SW 1271 (cell line): ENCODE measurements at places on chromosomes 6 and 20.

DNA sequence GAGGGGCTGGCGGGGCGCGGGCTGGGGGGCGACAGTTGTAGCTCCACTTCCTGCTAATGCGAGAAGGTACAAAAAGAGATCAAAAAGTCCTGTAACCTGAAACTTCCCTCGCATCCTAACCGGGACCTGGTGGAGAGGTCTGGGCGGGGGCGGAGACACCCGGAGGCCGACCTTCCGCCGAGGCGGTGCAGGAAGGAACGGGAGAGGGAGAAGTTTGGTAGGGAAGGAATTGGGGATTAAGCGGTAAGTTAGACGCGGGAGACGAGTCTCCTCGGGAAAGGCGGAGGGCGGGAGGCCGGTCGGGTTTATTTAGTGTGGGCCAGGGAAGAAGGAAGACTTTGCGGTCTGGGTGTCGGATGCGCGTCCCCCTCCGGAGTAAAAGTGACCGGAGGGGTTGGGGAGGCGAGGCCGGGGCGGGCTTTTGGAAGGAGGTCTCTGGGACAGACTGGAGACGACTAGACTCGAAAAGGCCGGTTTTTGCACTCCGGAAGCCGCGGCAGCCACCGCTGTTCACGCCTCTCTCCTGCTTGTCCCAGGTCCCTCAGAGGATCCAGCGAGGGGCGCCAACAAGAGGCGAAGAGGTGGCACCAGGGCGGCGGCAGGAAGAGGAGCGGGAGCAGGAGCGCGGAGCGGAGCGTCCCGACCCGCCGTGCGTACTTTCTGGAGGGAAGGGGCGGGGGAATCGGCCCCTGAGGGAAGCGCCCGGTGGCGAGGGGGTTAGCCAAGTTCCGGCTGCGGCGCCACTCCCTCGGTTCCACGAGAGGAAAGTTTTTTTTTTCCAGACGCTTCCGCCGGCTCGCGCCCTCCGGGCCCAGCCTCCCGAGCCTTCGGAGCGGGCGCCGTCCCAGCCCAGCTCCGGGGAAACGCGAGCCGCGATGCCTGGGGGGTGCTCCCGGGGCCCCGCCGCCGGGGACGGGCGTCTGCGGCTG lies 734 bp downstream of the TPBG start:
- DNase-seq, result peak; percentile 73

- no peak for DNase-seq
Measured at GRCh38 chr6:38164131-38164481, 344.6 kb downstream of the ZFAND3 start.

GRCh38 chr20:48375804-48376203 lies 452.0 kb downstream of the PREX1 start:
- DNase-seq, result no peak

- DNase-seq, result no peak
Measured at GRCh38 chr20:25352746-25353145, 37.9 kb downstream of the ABHD12 start.

DNA sequence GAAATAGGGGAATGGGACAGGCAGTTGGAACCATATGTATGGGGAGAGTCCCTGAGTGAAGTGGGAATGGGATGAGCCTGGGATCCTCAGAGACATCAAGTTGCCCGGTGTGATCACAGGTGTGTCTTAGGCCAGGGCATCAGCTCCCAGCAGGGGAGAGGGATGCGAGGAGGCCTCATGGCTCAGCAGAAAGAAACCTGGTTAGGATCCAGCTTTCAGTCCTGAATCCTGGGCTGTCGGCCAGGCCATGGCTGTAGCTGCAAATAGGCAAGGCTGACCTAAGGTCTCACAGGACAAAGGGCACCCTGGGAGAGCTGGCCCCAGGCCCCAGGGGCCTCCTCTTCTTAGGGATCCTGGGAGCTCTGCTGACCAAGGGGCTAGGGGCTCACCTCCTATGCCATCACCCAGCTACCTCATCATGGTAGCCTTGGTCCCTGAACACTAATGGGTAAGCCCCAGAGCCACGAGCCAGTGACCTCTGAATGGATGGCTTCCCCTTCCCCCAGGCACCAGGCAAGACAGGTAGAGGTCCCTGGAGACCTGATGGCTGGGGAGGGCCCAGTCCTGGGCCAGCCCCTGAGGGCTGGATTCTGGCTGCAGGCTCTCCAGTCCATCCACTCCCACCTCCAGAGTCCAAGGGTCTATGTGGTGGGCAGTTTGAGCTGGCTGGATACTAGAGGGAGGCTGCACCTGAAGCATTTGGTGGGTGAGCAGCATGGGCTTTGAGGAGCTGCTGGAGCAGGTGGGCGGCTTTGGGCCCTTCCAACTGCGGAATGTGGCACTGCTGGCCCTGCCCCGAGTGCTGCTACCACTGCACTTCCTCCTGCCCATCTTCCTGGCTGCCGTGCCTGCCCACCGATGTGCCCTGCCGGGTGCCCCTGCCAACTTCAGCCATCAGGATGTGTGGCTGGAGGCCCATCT lies at the start of gene SLC22A7:
Gene SLC22A7 (plus strand): TSS at position 617 of the 921 bp plus-strand sequence. CDS start 99 bp downstream, at position 716.
- DNase-seq, result no peak

- no peak for DNase-seq
Measured at GRCh38 chr6:111683749-111684267, 78.1 kb upstream of the TRAF3IP2 start.

- no peak for DNase-seq
Measured at GRCh38 chr6:116066789-116067188, 6.1 kb upstream of the FRK start.

DNA sequence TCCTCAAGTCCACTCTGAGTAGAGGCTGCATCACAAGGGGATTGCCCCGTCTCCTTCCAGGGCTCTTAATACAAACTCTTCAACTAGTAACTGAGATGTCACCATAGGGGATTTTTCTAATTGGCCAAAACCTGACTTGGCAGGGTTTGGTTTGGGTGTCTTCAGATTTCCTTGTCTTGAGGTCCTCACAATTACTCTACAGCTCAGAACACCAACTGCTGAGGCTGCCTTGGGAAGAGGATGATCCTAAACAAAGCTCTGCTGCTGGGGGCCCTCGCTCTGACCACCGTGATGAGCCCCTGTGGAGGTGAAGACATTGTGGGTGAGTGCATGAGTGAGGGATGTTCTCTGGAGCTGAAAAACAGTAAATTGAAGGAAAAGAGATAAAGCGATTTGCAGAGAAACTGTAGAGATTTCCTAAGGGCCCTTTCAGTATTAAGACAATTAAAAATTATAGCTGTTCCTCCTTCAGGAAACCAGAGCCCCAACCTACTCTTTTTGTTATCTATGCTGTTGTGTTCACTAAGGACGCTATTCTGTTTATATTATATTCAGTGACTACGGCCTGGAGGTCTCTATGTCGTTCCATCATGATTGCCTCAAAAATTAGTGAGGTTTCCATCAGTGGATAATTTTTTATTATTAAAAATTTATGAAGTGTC lies at the start of gene HLA-DQA1:
Gene HLA-DQA1 (plus strand): TSS at position 188 of the 662 bp plus-strand sequence. CDS start 53 bp downstream, at position 241.
- no peak for DNase-seq

DNA sequence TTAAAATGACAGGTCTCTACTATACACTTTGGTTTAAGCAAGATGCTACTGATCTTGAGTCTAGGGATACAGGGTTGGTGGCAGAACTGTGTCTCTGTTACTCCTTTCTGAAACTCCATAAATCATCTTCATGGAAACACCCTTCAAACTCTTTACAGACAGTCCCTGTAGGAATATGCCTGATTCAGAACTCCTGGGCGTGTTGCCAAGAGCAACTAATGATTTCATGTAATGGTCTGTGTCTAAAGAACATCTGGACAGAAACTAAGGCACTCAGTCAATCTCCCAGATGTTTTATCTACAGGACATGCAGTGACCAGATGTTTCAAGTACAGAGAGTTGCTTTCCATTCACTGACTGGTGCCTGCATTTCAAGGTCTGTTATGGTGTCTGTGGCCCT lies 464.4 kb upstream of the CHD6 start:
- DNase-seq, result no peak

DNA sequence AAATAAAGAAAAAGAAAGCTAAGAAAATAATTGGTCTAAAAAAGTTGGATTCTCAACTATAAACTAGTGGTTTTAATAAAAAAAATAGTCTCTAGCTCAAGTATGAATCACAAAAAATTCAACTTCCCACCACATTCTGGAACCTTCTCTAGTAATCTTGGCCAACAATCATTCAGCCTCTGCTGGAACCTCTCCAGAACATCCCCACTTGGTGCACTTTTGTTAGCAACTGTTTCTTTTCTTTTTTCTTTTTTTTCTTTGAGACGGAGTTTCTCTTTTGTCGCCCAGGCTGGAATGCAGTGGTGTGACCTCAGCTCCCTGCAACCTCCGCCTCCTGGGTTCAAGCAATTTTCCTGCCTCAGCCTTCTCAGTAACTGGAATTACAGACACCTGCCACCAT lies 35.7 kb downstream of the TXLNB start:
- no peak for DNase-seq

DNA sequence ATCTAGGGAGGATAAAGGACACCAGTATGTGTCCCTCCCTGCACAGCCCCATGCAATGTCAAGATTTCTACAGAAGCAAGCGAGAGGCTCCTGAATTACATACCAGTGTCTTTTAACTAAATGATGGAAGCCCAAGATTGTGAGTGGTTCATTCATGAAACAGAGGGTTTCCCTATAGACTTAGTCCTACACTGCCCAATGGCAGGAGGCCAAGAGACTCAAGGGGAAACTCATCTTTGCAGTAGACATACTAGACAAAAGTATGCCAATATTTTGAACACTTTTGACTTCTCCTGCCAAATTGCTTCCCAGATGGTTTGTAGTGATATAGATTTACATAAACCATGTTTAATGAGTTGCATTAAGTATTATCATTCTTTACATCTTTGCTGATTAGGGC lies 557.2 kb upstream of the JAG1 start:
- no peak for DNase-seq

DNA sequence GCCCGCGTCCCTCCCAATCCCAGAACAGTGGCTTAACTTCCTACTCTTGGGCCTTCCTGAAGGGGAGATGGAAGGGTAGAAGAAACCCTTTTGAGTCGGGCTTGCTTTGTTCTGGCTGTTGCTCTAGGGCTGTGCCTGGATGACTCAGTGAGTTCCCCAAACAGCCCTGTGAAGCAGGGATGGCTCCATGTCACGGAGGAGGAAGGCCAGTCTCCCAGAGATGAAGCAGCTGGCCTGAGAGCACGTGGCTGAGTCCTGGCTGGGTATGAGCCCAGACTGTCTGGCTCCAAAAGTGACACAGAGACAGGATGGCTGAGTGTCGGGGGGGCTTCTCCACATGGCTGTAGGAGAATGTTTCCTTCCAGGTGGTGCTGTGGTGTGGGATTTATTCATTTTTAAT lies 4.6 kb downstream of the SYTL3 start:
- no peak for DNase-seq

- peak; percentile 93 for DNase-seq
Measured at GRCh38 chr6:85464260-85464644, 14.4 kb downstream of the NT5E start.

DNA sequence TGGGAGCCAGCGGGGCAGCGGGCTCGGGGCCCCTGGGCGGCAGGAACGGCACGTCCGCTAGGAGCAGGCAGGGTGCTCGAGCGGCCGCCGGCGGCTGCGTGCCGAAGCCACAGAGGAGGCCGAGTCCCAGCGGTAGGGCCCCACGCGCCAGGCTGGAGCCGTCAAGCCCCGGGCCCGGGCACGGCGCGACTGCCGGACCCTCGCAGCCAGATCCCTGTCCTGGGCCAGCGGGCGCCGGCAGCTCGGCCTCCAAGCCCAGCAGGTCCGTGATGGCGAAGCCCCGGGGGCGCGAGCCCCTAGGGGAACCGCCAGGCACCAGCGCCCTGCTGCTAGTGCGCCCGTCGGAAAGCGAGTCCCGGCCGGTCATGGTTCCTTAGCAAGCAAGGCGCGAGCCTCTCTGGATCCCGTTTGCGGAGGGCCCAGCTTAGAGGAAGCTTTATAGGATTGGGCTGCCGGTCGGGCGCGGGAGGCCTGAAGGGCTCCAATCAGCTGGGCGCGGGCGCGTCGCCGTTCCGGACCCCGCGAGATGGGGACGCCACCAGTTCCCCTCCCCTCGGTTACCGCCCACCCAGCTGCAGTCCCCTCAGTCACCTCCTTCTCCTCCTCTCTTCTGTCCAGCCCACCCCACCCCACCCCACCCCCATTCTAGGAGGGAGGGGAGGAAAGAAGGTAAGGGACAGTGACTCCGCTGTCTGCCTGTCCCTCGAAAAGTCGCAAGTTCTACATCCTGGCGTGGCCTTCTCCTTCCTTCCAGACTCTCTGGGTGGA lies at the start of gene VSX1:
Gene VSX1 (minus strand): TSS at position 412 of the 768 bp plus-strand sequence. CDS start 45 bp downstream, at position 367.
- DNase-seq, result no peak

- no peak for DNase-seq
Measured at GRCh38 chr6:87721311-87721710, 19.3 kb upstream of the AKIRIN2 start.

- DNase-seq, result no peak
Measured at GRCh38 chr6:111530667-111531066, 47.6 kb upstream of the REV3L start.

- DNase-seq, result no peak
Measured at GRCh38 chr6:13373919-13374318, 45.6 kb upstream of the TBC1D7 start.

DNA sequence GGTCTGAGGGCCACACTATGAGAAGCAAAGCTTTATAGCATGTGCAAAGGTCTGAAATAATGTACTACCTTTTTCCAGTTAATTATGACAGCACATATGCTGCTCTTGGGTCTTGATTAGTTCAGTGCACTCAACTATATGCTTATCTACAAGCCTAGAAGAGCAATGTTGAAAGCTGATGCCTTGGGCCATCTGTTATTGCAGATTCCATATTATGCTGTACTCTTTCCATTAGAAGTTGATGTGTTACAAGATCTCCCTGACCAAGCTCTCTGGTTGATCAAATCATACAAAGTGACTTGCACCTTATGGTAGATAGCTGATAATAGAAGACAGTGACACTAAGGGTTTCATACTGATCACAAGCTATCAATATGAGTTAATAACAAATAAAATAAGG lies 327.3 kb downstream of the FRK start:
- no peak for DNase-seq

- DNase-seq, result no peak
Measured at GRCh38 chr6:8958894-8959511, 523.7 kb upstream of the SLC35B3 start.

DNA sequence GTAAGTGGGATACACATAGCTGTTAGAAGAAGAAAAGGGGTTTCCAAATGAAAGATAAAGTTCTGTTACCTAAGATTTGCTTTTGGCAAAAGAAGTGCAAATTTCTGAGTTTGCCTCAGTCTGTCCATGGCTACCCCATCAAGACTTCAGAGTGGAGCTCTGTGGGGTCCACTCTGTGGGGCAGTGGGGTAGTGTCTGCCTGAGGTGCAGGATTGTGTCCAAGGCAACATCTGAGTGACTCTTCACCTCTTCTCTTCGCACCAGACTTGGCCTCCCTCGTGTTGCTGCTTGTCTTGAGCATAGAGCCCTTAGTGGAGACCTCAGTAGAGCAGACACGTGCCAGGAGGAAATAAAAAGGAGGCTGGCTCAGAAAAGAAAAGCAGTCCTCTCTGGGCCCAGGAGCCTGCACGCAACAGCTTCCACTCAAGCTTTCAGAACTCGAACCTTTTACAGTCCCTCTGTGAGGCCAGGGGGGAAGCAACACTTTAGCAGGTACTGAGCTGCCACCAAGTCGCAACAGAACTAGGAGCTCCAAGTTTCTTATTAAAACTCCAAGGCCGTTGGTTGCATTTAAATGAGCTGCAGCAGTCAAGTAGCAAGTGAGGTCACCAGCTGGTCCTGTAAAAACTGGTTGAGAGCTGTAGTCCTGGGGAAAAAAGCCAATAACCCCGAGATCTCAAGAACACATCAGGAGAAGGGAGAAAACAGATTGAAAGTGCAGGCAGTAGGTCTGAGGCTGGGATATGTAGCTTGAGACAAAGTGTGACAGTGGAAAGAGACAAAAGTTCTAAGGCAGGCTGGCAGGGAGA lies 413.5 kb downstream of the CDC5L start:
- no peak for DNase-seq
